ENCODE measurements at places on chromosomes 11 and 22.

DNA sequence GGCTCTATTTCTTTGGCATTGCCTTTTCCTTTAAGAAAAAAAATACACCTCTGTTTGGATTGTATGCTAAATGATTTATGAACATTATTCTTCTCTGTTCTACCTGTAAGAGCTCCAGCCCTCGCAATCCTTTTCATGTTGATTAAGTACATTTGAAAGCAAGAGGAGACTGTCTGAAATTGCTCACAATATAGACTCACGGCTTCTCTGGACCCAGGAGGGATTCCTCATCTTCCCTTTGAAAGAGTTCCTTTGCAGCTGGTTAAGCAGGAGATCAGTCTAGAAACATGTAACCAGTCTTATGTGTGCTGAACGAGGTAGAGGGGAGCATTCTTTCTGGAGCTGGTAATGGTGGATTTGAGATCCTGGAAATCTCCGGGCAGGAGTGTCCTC is 47.4 kb downstream of the PKNOX2 start:
- no peak for DNase-seq

DNA sequence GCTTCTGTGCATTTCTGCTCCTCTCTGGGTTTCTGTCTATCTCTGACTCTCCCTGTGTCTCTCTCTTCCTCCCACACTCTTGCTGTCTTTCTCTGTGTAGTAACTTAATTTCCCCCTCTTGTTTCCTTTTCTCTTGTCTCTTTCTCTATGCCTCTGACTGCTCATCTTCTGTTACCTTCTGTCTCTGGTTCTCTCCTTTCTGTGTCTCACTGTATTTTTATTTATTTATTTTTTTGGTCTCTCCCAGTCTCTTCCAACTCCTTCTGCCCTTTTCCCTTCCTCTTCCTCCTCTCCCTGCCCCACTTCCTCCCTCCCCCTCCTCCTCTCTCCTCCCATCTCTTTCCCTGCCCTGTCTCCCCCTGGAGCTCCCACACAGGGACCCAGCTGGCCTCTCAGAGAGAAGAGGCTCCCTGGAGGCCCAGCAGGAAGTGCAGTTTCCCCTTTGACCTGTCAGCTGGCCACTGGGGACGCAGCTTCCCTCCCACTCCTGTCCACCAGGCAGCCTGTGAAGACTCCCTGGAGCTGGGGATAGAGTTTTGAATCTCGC is 38.3 kb upstream of the MYH9 start:
- no peak for DNase-seq

DNA sequence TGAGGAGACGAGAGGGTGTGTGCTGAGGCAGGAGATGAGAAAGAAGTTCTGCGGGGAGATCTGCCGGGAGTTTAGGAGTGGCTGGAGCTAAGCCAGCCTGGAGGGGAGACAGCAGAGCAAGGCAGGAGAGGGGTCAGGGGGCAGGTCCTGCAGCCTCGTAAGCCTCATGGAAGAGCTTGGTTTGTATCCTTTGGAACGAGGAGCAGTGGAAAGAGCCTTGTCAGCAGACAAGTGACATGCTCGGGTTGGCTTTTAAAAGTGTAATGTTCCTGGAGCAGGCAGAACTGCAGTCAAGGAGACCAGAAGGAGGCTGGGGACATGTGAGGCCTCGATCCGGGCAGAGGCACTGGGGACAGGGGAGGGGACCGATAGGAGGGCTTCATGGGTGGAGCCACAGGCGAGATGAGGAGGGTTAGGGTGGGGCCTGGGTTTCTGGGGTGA is 21.4 kb upstream of the TUB start:
- no peak for DNase-seq

- DNase-seq: no peak
These were observed 53.3 kb upstream of the ADA2 start for GRCh38 chr22:17272511-17272991.

GRCh38 chr11:6245536-6245935 is 6.6 kb downstream of the CNGA4 start:
- no peak for DNase-seq

- no peak for DNase-seq
These were observed 76.1 kb upstream of the UCP3 start for GRCh38 chr11:74084796-74085541.

DNA sequence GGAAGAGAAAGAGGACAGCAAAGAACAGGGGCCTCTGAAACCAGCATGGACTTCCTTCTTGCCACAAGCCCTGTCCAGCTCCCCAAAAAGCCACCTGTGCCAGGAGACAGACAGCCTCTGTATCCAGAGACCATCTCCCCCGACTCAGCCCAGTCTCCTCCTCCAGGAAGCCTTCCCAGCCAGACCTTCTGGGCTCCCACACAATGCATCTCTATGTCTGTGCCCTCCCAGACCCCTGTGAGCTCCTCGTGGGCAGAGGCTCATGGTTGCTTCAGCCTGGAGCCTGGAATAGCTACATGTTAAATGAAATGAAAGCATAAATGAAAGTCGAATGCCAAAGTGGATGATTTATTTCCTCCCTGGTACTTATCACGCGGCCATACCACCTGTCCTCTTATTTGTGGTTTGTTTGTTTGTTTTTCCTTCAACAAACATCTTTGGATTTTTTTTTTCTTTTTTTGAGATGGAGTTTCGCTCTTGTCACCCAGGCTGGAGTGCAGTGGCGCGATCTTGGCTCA is 7.3 kb upstream of the ARAP1 start:
- no peak for DNase-seq

GRCh38 chr11:75800136-75800675 is 14.8 kb upstream of the UVRAG start:
- no peak for DNase-seq

GRCh38 chr11:77660947-77661346 is 23.4 kb upstream of the CLNS1A start:
- DNase-seq: no peak

DNA sequence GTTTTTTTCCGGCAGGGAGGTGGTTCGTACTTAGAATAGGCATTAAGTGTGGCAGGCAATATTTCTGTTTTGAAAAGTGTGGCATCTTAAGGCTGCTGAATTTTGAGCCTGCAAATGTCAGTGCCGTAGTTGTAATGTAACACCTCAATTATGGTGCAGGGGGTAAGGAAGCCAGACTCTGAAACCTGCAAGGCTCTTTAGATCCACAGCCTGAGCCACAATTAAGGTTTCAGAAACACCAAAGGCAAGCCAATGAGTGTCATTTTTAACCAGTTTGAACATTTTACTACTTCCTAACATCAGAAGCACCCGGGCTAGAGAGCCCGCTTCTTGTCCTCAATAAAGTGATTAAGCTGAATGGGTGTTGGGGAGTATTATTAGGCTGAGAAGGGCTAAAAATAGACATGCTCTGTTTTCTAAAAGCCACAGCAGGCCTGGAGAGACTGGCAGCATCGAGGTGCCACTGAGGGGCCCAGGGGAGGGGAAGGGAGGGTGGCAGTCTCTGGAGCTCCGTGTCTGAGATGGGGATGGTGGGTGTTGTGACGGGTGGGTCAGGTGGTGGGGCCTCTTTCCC is 113.4 kb downstream of the ZBTB16 start:
- DNase-seq: no peak

- DNase-seq: no peak
These were observed 714.7 kb upstream of the TENM4 start for GRCh38 chr11:80155412-80156017.

GRCh38 chr11:20026629-20027555 is 133.4 kb downstream of the DBX1 start:
- DNase-seq: no peak

GRCh38 chr11:26777372-26777808 is 55.5 kb upstream of the SLC5A12 start:
- no peak for DNase-seq

- no peak for DNase-seq
These were observed 12.6 kb downstream of the PRDM11 start for GRCh38 chr11:45158891-45159605.

DNA sequence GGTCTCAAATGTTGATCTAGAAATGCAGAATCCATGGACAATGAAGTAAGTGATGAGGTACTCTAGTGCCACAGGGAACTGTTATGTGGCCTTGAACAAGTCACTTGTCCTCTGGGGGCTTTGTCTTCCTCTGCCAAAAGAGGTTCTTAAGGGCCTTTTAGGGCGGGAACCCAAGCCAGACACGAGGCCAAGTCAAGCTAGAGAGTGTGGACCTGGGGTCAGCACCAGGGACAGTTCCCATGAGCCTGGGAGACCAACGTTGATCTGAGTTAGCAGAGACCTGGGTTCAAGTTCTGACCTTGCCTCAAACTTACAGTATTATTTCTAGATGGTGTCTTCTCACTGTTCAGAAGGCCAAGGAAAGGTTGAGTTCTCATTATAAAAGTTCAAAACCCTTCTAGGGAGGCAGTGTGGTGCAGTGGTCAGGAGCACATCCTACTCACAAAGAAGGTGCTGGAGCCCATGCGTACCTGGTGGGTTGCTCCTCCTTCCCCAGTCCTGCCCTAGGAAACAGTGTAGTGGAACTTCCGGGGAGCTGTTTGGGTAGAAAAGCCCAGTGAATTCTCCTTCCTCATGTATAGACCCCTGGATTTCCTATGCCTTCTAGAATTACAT is 121.5 kb downstream of the CHST1 start:
- DNase-seq: no peak

DNA sequence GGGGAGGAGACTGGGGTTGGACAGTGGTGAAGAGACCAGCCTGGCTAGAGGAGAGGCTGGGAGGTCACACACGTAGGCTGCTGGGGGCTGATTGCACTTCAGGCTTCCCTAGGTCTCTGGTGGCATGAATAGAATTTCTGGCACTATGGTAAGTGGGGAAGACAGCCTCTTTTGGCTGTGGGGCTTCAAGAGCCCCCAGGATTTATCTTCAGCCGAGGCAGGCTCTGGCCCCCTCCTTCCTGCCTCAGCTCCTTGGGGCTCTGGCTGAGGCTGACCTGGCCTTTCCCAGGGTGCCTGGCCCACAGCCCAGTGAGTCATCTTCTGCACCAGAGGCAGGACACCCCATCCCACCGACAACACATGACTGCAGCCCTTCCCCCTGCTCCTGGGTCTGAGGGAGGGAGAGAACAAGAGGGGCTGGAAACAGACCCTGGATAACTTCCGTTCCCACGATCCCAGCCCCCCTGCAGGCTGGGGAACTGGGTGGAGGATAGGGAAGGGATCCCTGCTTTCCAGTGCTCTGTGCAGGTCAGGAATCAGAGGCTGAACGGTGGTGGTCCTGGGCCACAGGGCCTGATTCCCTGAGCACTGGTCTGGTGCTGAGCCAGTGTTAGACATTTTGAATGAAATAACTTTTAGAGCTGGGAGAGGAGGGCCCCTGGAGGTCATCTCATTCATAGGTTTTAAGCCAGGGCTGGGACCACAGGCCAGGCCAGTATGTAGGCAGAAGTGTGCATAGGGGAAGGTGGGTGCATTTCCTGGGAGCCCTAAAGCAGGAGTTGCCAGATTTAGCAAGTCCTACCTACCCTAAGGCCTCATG is 26.5 kb downstream of the ARHGEF17 start:
- no peak for DNase-seq

- no peak for DNase-seq
These were observed 976.9 kb downstream of the BRD1 start for GRCh38 chr22:48850658-48851287.

GRCh38 chr11:19953909-19954308 is 206.4 kb downstream of the DBX1 start:
- DNase-seq: no peak

GRCh38 chr22:50507421-50507990 is at the start of gene LMF2:
Gene LMF2, minus strand, starts transcription at chr22:50507702. Its CDS starts 27 bp downstream, at chr22:50507675.
- no peak for DNase-seq

DNA sequence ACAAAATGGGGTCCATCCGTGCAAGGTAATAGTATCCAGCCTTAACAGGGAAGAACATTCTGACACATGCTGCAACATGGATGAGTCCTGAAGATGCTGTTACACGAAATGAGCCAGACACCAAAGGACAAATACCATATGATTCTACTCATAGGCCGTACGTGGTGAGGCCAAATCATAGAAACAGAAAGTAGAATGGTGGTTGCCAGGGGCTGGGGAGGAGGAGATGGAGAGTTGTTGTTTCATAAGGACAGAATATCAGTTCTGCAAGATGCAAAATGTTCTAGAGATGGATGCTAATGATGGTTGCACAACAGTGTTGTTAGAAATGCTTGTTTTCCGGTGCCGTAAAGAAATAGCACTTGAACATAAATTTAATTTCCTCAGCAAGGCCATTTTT is 2.6 kb downstream of the TBX10 start:
- no peak for DNase-seq

- no peak for DNase-seq
These were observed 1081.6 kb downstream of the BRD1 start for GRCh38 chr22:48745842-48746788.

- DNase-seq: no peak
These were observed 57.4 kb downstream of the CLMP start for GRCh38 chr11:123137431-123138224.

DNA sequence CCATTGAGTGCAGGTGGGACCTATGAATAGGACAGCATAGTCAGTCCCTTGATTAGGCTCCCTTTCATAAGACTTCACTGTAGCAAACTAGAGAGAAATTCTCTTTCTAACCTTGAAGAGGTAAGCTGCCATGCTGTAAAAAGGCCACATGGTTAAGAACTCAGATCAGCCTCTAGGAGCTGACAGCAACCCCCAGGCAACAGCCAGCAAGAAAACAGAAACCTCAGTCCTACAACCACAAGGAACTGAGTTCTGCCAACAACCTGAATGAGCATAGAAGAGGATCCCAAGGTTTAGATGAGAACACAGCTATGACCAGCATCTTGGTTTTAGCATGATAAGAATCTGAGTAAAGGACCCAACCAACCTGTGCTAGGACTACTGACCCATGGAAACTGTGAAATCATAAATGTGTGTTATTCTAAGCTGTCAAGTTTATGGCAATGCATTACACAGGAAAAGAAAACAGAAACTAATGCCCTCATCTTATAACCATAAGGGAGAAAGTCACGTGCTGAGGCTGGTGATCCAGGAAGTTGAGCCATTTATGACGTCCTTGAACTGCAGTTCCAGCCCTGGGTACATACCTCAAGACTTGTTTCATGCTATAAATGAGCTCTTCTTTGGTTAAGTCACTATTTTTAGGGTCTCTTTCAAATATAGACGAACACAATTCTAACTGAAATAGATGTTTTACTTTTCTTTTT is 43.3 kb downstream of the RAB38 start:
- DNase-seq: no peak

- no peak for DNase-seq
These were observed 15.2 kb downstream of the IGSF9B start for GRCh38 chr11:133941546-133941945.

- no peak for DNase-seq
These were observed 557.3 kb upstream of the ANO5 start for GRCh38 chr11:21635394-21636145.

DNA sequence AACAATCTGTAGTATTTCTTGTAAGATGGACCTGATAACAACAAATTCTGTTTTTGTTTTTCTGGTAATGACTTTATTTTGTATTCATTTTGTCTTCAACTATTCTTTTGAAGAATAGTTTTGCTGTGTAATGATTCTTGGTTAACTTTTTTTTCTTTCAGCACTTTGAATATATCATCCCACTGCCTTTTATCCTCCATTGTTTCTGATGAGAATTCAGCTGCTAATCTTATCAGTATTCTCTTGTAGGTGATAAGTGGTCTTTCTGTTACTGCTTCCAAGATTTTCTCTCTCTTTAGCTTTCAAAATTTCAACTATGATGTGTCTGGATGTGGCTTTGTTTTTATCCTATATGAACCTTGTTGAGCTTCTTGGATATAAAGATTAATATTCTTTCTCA is 21.5 kb downstream of the GALNT18 start:
- no peak for DNase-seq

Measured in esophagus squamous epithelium (tissue), 5 donors.